ENCODE measurements at places on chromosomes 3 and 15.

DNA sequence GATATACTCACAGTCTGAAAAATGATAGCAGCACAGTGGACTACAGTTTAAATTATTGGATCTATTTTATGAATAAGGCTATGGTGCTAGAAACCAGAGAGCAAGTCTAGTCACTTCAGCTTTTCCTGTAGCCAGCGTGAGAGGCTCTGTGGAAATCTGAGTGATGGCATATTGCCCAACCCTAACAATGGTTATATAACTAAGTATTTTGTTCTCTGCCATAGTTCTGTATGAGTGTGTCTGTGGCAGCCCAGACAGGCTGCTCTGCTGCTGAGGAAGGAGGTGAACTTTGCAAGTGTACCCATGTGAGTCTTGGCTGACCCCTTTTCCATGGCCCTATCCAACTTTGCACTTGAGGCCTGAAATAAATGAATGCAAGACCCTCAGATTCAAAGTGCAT is 105.7 kb downstream of the LRTM1 start:
- DNase-seq: no peak

DNA sequence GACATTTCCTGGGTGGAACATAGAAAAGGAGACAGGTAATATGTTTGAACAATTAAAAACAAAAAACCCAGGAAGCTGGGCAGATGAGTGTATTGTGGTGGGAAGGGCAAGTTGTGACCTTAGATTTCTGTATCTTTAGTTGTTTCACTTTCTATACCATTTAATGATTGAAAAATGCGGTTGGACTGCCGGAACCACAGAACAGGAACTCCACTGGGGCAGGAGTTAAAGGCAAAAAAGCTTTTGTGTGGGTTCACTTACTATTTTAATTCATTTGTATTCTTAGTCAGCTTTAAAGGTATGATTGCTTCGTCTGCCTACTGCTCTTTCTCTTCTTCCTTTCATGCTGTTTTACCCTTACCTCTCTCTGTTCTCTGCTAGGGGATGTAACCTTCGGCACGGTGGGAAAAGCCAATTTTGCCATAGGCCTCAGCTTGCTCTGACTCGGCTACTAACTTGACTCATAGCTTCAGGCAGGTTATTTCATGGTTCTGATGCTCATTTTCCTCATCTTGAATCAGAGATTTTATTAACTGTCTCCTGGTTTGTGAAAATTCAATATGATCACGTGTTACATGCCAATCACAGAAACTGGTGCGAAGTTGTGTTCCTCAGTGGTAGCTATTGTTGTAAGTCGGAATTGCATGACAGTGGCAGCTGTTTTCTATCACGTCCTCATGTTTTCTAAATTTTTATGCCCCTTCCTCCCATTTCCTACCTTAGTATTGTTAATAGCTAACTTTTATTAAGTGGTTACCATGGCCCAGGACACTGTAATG is 1.6 kb upstream of the MCTP2 start:
- no peak for DNase-seq

DNA sequence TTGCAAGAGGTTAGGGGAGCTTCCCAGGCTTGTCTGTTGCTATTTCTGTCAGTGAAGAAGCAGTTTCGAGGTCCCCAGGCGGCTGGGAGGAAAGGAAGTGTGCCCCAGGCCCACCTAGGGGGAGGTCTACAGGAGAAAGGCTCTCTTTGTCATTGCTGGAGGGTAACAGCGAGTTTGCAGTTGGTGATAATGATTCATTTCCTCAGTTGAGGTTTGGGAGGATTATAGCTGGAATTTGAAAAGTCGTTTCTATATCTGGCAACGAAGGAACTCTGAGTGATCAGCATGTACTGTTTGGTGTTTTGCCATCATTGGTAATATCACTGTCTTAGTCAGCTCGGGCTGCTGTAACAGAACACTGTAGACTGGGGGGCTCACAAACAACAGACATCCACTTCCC is 65.5 kb upstream of the UBE3A start:
- DNase-seq: no peak

DNA sequence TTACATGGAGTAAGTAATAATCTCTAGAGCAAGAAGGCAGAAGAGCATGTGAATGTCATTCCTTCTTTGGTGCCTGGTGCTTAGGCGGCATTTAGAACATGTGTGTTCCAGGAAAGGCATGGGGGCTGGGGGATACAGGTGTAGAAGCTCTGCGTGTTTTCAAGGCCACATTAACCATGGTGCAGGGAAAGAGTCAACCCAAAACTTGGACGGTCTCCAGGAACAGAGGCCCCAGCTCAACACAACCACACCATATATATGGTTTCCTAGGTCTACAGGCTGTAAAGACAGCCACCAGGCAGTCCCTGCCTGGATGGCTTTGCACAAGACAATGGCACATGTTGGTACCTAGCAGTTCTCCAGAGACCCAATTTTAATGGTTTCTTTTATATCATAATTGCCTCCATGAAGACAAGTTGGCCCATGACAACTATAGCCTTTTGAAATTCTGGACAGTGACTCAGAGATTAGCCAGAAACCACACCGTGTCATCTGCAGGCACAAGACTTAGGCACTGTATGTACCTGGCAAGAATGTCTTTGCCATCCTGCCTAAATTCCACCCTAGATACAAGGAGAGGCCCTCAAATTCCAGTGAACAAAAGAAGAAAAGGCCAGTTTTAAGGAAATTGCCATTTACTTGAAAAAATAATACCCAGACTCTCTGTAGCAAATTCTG is 25.0 kb upstream of the DGKG start:
- no peak for DNase-seq

DNA sequence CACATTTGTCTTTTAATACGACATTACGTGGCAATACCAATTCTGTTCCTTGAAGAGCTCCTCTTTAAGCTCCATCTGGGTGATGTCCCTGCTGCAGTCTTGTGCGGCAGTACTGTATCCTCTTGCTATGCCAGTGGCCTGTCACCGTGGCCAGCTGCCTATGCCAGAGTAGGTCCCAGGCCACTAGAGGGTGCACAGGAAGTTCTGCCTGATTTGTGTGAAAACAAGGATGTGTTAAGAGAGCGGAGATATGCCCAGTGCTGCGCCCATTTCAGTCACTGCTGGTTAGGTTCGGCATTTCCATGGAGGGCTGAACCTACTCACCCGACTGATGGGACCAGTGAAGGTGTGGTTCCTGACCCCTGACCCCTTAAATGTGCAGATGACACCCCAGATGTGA is 25.2 kb downstream of the NIPA1 start:
- peak; percentile 10 for DNase-seq

DNA sequence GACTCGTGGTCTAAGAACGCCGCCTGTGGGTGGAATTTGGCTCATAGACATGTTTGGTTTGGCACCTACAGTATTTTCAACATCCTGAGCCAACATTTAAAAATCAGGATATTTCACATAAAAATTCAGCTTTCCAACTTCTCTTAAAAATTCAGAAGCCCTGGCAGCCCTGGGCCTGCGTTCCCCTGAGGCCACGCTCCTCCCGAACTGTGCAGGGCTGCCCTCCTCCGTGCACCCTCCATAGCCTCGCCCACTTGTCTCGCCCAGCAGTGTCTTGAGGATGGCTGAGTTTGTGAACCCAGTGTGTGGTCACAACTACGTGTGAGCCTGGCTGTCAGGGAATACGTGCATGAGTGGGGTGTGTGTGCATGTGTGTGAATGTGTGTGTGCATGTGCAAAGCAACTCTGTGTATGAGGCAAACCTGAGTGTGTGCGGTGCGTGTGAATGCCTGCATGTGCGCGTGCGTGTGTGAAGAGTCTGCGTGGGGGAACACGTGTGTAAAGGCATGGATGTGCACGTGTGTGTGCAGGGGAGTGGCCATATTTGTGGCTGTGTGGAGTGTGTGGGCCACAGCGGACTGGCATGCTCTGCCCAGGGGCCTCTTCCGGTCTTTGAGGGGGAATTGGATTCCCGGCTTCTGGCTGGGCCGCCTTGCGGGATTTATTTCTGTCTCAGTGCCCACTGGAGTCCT is 30.9 kb downstream of the PTH1R start:
- DNase-seq: no peak

- no peak for DNase-seq
Measured at GRCh38 chr15:27686369-27686768, 412.7 kb downstream of the OCA2 start.

DNA sequence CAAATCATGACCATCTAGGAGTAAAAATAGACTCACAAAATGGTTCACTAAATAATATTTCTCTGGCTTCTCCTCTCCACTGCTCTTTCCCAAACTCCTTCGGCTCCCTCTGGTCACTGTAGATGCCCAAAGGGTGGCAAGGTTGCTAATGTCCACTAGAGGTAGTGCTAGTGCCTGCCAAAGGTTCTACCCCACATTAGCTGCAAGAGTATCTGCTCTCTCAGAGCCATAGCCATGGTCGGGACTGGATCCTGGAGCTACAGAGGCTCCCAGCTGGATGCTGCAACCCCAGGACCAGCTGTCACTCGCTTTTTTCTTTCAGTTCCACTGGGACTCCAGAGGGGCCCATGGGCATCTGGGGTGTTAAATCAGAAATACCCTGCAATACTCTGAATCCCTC is 8.5 kb downstream of the HTR3D start:
- peak; percentile 3 for DNase-seq

GRCh38 chr3:188802645-188803044 is 369.1 kb upstream of the TPRG1 start:
- DNase-seq: no peak

- no peak for DNase-seq
Measured at GRCh38 chr3:152593242-152593641, 241.7 kb upstream of the P2RY1 start.

DNA sequence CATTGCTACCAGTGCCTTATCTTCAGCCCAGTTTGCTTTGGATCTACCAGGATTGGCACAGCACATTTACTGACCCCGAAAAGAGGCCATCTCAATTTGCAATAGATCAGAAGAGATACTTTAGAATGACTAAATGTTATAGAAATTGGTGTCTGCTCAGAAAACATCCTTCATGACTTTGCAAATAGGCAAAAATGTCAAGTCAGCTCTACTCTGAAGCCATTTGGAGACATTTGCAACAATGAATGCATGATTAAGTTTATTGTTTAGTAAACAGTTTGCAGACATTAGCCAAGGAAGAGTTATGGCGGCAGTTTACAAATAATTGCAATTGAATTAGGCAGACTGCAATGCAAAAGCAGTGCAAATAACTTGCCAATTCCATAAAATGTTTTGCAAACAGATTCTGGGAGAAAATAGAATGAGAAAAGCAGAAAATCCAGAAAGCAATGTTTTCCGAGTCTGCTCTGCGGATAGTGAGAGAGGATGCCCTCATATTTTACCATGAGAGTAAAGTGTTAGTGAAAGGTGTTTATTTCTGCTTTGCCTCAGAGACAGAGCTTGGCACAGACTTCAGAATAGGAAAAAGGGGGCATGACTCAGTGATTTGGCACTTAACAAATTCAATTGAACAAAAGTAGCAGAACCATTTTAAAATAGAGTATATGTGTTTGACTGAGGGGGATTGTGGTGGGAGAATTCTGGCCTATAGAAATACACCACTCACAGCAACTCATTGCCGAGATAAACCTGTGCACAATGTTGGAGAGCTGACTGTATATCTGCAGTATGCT is 334.9 kb upstream of the NR2F2 start:
- no peak for DNase-seq

GRCh38 chr3:194950906-194951628 is 265.4 kb downstream of the FAM43A start:
- DNase-seq: no peak

DNA sequence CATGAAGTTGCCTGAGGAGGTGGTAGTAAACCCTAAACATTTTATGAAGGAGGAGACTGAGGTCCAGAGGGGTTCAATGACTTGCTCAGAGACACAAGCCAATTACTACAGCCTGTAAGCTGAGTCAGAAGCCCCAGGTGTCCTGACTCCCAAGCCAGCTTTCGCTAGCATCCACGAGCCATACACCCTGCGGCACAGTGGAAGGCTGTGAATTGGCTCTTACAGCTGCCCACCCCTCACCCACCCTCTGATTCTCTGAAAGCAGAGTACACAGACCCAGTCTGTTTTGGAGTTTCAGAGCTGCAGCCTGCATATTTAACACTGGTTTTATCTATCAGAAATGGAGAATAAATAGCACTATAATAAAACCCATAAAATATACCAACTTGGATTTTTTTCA is 253.4 kb downstream of the IGSF11 start:
- no peak for DNase-seq

GRCh38 chr3:11140030-11140712 is 14.1 kb upstream of the HRH1 start:
- DNase-seq: peak; percentile 55

DNA sequence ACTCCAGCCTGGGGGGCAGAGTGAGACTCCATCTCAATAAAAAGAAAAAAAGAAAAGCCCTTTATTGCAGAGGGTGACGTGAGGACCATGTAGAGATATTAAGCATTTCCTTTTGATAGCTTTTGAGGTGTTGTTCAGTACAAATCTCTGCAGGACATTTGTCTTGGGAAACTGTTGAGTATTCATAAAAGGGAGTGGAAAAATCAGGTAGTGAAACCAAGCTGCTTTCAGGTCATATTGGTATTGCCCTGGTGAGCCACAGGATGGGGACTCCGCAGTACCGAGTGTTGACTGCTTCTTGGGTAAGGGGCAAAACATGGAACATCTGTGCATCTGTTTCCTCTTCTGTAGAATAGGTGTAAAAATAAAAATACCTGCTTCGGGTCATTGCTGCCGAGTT is 9.9 kb downstream of the ITPR1 start:
- no peak for DNase-seq

GRCh38 chr3:150662410-150663200 is 41.1 kb downstream of the ERICH6 start:
- DNase-seq: no peak

DNA sequence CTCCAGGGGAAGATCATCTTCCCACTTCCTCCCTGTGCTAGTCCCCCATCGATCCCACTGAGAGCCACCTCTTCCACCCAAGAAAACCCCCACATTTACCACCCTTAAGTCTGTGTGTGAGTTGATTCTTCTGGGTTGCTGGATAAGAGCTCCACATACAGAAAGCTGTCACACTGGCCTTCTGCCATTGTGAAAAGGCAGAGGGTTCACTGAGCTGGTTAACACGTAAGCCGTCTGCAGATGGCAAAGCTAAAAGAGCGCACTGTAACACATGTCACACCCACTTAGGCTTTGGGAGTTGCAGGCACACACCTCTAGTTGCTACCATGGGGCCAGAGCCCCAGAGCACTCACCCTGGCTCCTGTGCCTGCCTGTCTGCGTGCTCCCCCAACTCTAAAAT is 309.8 kb upstream of the LRRC3B start:
- DNase-seq: no peak

- DNase-seq: no peak
Measured at GRCh38 chr3:193262707-193263106, 21.7 kb downstream of the PLAAT1 start.

DNA sequence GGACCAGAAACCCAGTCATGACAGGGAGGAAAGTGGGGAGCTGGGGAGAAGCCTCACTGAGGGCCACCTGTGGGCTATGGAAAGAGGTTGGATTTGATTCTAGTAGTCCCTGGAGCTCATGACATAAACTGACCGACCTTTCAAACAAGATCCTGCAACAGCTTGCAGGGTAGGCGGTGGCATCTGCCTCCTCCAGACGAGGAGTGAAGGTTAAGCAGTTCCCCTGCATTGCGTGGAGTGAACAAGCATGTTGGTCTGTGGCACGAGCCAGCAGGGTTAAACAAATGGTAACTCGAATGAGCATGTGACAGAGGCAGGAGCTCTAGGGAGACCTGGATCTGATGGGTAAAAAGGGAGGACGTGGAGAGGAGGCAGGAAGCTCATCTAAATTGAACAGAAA is 12.7 kb downstream of the TGM4 start:
- DNase-seq: no peak

GRCh38 chr15:84669726-84670125 is 11.7 kb upstream of the NMB start:
- no peak for DNase-seq

GRCh38 chr3:49327485-49327884 is 12.4 kb downstream of the USP4 start:
- DNase-seq: no peak

- no peak for DNase-seq
Measured at GRCh38 chr3:66527246-66527645, 26.4 kb upstream of the LRIG1 start.
